Astrocyte (in vitro differentiated cells and primary cell): ENCODE measurements at places on chromosomes 3 and 15.
A peak's percentile ranks its signal among the peaks of the same experiment; 100 is the strongest.

DNA sequence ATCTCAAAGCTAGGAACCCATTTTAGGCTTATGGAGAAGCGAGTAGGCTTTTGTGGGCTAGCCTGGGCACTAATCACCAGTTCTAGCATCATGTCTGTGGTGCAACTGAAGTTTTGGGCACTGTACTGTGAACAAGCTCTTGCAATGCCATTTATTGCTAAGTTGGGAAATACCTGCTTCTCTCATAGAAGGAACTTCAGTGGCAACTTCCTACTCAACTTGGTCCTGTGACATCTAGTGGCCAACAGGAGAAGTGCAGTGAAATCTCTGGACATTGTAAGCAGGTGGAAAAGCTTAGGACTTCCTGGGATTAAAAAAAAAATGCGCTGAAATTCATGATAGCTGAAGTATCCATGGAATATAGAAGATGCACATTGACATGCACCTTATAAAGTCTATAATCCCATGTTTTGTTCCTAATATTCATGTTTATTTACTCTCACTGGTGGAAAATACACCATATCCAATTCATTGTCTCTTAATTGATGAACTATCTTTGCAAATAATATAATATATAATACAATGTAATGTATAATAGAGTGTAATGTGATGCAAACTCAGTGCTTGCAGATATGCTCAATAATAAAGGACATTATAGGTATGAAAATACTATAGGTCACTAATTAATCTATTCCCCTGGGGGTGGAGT, 6.5 kb upstream of the ALDH1A3 start:
- no peaks in the 10 kb centered on the region for H3K36me3 ChIP-seq
- peaks cover 6% of the 10 kb centered on the region for H3K27me3 ChIP-seq
- no peak overlapping the region for H3K4me3 ChIP-seq
- peak; percentile 61 for DNase-seq
- no peaks in the 10 kb centered on the region for H3K4me1 ChIP-seq
- no peak overlapping the region for H3K27ac ChIP-seq

- H3K27ac ChIP-seq, result no peak overlapping the region
- H3K36me3 ChIP-seq, result no peaks in the 10 kb centered on the region
- no peaks in the 10 kb centered on the region for H3K4me1 ChIP-seq
These were observed 324.6 kb upstream of the PROK2 start for GRCh38 chr3:72109327-72110259.

GRCh38 chr15:70252951-70253320, 155.2 kb upstream of the TLE3 start:
- no peak for DNase-seq
- H3K27me3 ChIP-seq, result peaks cover 28% of the 10 kb centered on the region
- H3K36me3 ChIP-seq, result no peaks in the 10 kb centered on the region

DNA sequence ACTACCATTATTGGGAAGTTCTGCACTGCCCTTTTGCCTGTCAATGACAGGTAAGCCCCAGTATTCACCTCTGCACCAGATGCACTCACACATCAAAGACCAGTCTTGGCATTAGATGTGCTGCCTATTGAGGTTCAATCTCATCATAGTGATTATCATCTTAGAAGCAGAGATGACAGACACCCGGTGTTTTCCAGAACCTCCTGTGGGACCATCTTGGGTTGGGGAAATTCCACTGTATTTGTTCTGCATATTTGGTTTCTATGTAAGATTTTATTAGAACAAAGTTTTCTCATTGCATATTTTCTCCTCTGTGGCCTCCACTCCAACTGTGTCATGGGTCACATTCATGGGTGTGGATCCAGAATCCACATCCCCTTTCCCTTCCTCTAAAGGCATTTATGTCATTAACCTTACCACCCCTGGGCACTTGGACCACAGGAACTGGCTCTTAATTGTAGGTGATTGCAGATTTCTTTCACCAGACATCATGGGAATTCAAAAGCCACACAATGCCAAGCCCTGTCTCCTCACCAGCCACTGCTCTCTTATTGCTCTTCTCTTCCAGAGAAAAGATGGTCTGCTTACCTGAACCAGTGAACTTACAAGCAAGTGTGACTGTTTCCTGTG, 31.2 kb downstream of the PLA1A start:
- H3K27ac ChIP-seq, result no peak overlapping the region
- H3K4me1 ChIP-seq, result peaks cover 10% of the 10 kb centered on the region
- no peak overlapping the region for H3K4me3 ChIP-seq
- no peaks in the 10 kb centered on the region for H3K27me3 ChIP-seq
- no peaks in the 10 kb centered on the region for H3K36me3 ChIP-seq
